Activated T-cell treated with anti-CD3 and anti-CD28 coated beads, Interleukin-2, amount 50 U/mL, for 48 hours (primary cell): ENCODE measurements at places on chromosomes 3 and 15.

GRCh38 chr3:150870406-150870805 lies 34.8 kb downstream of the MINDY4B start:
- no peak for DNase-seq

DNA sequence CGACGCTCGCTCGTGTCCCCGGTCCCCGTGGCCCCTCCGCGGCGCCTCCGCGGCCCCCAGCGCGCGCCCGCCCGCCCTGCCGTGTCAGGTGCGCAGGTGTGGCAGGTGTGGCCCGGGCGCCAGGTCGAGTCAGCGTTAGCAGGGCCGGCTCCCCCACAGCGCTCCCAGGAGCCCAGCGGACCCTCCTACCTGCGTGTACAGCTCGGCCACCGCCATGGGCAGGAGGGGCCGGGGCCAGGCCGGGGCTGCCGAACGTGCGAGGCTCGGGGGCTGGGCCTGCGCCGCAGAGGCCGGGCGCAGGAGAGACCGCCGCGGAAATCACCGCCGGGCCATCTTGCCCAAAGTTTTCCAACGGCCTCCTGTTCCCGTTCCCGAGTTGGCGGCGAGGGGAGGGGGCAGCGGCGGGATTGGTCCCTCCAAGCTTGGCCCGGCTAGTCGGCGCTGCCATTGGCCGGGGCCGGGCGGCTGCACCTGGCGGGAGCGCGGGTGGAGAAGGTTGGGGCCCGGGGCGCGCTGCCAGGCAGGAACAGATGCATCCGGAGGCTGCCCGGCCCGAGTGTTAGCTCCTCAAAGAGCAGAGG lies at the start of gene MYO5C:
Gene MYO5C (minus strand): TSS at position 384 of the 581 bp plus-strand sequence. CDS start 168 bp downstream, at position 216.
- DNase-seq: no peak

- no peak for DNase-seq
Measured at GRCh38 chr3:57423335-57423734, 120.8 kb downstream of the DNAH12 start.

- DNase-seq: no peak
Measured at GRCh38 chr3:20645340-20645739, 459.3 kb upstream of the SGO1 start.

DNA sequence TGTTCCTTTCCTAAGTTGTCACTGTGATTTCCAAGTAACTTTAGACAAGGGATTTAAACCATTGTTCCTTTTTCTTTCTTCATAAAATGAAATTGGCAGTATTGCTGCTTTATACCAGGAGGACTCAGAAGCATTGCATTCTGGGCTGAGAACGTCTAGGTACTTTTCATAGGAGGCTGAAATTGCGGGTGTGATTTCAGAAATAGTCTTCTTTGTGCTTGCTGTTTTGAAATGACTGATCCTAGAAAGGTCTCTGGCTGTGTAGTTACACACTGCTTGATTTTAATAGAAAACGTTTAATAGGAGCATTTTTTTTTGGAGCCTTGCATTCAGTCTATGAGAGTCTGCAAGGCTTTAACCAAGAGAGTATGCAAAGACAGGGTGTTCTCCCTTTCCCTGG lies 56.3 kb downstream of the PPM1L start:
- no peak for DNase-seq
